ENCODE measurements at places on chromosomes 1 and 21.

- no peak for DNase-seq
Observed at GRCh38 chr1:111454859-111455641, 5.8 kb downstream of the ATP5PB start.

DNA sequence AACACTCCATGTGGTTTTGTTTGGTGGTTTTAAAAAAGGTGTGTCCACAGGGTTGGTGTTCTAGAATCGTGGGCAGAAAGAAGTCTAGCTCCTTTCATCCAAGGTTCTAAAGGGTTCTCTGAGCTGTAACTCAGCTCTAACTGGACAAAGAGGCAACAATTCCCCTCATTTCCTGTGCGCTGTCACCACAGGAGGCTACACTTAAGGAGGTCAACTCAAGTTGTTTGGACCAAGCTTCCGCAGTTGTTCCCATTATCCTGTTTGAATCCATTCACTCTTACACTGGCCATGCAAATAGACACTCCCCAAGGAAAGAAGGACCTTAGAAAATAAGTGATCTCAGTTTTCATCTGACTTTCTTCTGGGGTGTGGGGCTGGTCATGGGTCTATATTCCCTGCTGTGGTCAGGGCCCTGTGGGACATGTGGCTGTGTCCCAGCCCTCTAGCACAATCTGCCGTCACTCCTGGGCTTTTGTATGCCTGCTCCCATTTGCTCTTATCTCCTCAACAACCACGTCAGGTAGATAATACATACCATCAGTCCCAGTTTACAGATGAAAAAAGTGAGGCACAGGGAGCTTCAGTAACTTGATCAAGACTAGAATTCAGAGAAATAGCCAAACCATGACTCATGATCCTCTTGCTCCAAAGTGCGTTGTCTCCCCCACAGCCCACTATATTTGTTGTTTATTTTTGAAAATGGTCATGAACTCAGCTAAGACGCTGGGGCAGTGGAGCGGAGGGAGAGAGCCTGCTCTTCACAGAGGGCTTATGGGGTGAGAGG, 103.6 kb downstream of the RHOU start:
- no peak for DNase-seq

- DNase-seq: no peak
Observed at GRCh38 chr1:67840449-67840848, 7.2 kb upstream of the GNG12 start.

- DNase-seq: no peak
Observed at GRCh38 chr1:40974945-40975344, 4.6 kb upstream of the CTPS1 start.

All from hippocampal formation (tissue), 2 donors.